CD4-positive, alpha-beta T cell treated with Interleukin-1 beta for 1 hour (primary cell): ENCODE measurements at places on chromosomes 2 and 18.

GRCh38 chr2:1521878-1522830 lies 108.9 kb downstream of the TPO start:
- no peak for DNase-seq

DNA sequence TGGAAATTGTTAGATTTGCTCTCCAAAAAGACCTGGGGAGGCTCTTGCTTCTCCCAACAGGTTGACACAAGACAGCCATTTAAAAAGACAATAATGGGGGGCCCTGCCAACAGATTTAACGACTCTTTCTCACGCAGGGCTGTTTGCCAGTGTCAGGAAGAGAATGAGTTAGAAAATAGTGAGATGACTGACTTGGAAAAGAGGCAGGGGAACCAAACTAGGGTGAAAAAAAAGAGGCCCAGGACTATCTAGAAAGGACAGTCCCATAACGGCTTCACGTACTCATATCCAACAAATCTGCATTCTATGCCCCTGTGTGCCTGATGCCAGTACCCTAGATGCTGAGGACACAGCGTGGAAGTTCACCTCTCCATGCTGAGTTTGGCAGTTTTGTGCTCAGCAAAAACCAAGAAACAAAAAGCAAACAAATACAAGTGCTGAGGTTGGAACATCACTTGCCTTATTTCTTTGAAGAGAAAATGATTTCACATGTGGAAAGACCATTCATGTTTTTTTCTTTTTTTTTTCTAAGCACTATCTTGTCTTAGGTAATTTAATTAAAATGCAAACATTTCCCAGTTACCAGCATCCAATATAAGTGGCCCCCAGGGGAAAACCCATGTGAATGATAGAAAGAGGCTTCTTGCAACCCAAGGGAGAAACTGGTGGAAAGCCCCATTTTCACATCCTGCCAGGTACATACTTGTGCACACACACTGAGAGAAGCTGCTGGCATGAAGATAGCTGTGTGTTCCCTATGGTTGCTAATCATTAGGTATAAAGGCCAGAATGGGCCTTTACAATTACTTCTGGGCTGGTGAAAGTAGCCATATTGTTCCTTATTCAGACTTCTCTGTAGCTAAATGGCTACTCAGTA lies 10.6 kb upstream of the WIPF1 start:
- DNase-seq, result peak; percentile 70

DNA sequence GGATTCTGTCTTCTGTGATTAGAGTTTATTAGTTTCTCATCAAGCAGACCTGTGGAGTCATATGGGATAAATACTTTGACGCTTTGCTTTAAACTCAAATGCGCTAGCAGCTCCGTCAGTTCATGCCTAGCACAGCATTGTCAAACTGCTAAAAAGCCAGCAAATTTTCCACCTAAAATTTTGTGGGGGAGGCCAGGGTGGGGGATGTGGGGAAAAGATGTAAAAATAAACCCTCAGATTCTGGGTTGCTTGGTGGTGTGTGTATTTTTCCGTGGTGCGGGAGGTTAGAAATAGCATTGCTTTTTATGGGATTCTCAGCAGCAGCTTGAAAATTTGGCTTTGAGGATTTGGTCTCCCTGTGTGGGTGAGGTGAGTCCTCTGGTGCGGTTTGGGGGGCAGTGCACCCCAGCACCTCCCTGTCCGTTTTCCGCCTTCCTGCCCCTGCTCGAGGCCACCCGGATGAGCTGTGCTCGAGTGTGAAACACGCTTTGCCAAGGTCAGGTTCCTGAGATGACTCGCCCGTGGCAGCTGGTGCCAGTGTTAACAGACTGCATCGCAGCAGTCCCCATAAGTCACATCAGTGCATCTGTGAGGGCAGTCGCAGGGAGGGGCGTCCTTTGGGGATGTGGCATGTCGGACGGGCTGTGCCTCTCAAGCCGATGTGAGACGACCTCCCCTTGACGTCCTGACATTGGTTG lies 65.9 kb downstream of the LDLRAD4 start:
- no peak for DNase-seq

- DNase-seq, result no peak
Measured at GRCh38 chr2:179842498-179843153, 18.8 kb downstream of the ZNF385B start.

DNA sequence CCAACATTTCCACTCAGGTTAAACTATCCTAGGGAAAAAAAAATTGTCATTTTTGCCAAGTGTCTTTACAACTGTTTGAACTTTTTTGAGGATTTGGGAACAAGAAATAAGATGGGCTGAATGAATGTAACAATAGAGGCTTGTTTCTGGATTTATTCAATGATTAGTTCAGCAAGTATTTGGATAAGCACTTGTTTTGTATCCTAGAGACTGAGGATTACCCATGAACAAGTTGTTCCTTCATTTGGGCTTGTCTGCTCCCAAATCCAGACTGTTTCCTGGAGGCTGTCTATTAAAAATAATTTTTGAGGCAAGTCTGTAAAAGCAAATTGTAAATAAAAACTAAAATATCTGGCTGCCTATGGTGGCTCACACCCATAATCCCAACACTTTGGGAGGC lies 62.0 kb upstream of the CSRNP3 start:
- no peak for DNase-seq

DNA sequence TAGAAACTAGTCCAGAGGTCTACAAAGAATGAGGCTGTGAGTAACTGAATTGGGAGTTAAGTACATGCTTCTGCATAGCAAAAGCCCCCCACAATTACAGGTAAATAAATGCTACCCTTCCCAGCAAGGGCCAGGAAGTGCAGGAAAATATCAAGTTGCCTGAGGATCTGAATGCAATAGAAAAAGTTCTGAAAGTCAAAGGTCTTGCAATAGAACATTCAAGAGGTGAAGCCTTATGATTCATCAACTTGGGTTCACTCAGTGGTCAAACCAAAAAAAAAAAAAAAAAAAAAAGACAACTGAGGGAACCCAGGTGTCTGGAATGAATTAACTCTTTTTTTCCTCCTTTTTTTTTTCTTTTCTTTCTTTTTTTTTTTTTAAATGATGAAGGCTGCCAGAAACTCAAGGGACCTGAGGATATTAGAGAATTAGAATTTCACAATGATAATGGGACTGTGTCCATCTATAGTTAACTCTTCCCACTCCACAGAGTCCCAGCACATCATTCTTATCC lies 42.9 kb upstream of the RFX8 start:
- no peak for DNase-seq
